Activated CD8-positive, alpha-beta T cell treated with anti-CD3 and anti-CD28 coated beads, Interleukin-2, amount 10 ng/mL, durations not matched to agents 7 days and 5 days (primary cell): ENCODE measurements at places on chromosomes 16 and 17. TPM values are rescaled to one million over a fixed set of nuclear protein-coding genes. Genes with fewer than 3 reads are reported as not detected.

TBC1D3I gene
- 0.58 TPM for total RNA-seq

DNA sequence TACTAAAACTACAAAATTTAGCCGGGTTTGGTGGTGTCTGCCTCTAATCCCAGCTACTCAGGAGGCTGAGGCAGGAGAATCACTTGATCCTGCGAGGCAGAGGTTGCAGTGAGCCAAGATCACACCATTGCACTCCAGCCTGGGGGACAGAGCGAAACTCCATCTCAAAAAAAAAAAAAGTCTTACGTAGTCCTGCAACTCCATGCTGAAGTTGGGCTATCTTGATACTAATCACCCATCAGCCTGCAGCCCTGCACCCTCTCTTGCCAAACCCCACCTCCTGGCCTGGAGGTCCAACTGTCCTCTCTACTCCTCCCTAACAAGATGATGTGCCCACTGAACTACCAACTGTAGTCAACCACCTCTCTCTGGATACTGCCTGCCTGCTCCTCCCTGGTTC is 4.8 kb downstream of the TMEM170A start:
- DNase-seq: no peak

DNA sequence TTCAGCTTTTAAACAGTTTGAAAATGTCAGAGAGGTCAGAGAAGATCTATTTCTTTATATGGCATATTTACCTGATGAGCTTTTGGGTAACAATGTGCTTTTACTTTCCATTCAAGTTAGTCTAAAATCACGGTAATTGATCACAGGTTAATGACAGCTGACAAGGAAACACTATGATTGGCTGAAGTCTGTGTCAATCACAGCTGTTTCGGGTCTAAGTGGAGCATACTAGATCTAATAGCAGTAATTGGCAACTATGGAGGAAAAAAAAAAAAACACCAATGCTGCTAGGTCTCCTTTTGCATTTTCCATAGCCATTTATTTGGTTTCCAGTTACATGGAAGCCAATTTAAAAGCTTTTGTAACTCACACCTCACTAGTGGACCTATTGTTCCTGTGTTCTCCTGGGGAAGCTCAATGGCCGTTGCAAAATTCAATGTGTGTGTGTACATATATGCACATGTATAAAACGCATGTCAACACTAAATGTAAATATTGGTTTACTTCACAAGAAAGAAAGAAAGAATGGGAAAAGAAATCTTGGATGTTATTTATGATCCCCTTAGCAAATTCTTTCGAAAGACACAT is 568.3 kb upstream of the ZFHX3 start:
- DNase-seq: no peak

DNA sequence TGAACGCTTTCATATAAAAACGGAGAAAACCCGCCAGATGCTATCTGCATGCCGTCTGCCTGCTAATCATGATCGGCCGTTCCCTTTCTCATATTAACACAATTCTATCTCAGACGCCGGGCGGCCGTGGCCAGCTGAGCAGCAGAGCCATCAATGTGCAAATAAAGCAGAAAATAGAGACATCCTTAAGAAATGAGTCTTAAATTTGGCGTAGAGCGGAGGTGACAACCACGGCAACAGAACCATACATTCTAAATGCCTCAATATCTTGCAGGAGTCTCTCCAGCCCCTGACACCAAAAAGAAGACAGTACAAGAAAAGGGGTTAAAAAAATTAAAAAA is 2.7 kb upstream of the IRX5 start:
- no peak for DNase-seq

- DNase-seq: no peak
Observed at GRCh38 chr17:77546772-77547241, 406.0 kb downstream of the SEC14L1 start.

DNA sequence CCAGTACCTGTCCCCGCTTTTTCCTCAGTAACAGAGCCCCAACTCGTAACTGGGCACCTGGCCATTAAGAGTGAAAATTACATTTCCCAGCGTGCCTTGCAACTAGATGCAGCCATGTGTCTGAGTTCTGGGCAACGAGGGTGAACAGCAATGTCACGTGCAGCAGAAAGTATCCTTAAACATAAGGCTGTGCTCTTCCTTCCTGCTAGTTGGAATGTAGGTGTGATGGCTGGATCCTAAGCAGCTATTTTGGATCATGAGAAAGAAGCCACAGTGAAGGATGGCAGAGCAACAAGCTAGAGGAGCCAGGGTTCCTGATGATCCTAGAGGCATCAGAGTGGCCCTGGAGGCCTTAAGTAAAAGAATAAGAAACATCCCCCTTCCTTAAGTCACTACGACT is 36.0 kb downstream of the ACTG1 start:
- no peak for DNase-seq

- no peak for DNase-seq
Observed at GRCh38 chr17:27552276-27552732, 78.7 kb upstream of the LGALS9 start.

- DNase-seq: no peak
Observed at GRCh38 chr16:69611103-69611640, 45.4 kb downstream of the NFAT5 start.

GRCh38 chr17:43070257-43070656 is 45.2 kb downstream of the RND2 start:
- no peak for DNase-seq
